NCI-H524 treated with DMSO at 0.1 percent for 48 hours (cell line): ENCODE measurements at places on chromosomes 16 and 17.

DNA sequence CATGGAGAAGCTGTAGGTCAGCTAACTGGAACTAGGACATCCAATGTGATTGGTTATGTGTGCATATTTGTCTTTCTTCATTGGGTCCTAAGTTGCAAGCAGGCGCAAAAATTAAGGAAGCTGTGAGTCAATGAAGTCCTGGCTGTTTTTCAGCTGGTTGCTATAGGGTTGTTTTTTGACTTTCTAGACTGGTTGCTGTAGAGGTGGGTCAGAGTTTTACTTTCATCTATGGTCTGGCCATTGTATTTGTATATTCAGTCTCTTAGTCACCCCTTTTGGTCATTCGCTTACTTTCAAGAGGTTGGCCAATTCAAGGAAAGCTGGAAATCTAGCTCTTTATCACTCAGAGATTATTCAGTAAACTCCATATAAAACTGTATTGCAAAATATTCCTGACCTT is 62.0 kb upstream of the AMZ2 start:
- DNase-seq, result no peak

DNA sequence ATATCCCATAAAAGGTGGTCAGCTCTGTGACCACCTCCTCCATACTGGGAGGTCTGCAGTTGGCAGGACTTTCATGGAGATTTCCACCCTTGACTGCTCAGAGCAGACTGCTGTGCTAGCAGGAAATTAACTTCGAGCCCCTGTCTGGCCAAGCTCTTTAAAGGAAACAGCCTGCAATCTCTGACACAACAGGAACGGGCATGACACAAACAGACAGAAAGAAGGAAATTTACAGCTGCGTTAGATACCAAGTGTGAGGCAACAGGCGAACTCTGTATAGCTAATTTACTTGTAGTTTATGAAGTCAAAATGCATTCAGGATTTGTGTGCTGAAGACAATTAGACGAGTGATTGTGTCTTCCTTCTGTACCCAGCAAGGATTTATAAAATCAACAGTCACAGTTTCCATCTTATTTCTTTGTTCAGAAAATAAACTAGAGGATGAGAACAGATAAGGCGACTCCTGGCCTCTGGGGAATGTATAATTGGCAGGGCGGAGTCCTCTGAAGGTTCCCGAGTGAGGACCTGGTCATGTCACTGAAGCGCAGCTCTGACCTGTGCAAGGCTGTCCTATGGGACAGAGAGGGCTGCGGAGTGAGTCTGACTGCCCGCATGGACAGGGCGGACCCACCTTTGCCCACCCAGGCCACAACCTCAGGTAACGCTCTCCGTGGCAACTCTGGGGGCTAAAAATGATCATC is 16.1 kb downstream of the WIPI1 start:
- DNase-seq, result no peak

DNA sequence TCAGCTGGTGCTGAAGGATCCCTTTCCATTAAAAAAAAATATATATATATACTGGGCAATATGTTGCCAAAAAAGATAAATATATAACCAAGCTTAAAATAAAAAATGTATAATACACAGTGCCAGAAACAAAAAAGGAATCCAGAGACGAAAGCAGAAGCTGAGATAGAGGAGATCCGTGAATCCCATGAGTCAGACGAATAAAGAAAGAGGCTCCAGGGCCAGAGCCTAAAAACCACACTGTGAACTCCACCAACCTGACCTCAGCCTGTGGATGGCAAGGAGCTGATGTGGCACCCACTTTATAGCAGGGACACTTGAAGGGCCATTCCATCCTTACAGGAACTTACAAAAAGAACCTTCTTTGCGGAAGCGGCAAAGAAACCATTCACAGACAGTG is 34.8 kb downstream of the PITPNM3 start:
- no peak for DNase-seq

DNA sequence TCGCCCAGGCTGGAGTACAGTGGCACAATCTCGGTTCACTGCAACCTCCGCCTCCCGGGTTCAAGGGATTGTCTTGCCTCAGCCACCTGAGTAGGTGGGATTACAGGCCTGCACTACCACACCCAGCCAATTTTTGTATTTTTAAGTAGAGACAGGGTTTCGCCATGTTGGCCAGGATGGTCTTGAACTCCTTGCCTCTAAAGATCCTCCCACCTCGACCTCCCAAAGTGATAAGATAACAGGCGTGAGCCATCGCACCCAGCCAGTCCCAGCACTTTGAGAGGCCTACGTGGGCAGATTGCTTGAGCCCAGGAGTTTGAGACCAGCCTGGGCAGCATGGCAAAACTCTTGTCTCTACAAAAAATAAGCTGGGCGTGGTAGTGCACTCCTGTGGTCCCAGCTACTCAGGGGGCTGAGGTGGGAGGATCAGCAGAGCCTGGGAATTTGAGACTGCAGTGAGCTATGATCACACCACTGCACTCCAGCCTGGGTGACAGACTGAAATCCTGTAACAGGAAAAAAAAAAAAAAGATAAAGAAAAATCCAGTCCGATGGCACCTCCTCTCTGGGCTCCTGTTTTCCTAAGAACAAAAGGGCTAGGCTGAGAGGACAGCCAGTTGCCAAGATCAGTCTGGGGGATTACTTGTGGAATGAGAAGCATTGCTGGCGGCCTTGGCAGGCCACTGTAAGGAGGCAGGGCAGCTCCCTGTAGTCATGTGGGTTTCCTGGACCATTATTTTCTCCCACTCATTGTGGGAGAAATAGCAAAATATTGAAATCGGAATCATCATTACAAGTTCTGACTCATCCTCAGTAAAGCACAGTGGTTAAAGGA is 3.0 kb upstream of the PIPOX start:
- DNase-seq, result no peak

- DNase-seq, result no peak
These were observed 155.2 kb upstream of the MYOCD start for GRCh38 chr17:12510535-12510934.
